ENCODE measurements at places on chromosomes 12 and 14. TPM values are rescaled to one million over a fixed set of nuclear protein-coding genes. Genes with fewer than 3 reads are reported as not detected.
A peak's percentile ranks its signal among the peaks of the same experiment; 100 is the strongest.

- no peak for DNase-seq
- peaks cover 7% of the 10 kb centered on the region for H3K4me1 ChIP-seq
- no peaks in the 10 kb centered on the region for H3K36me3 ChIP-seq
These were observed 19.9 kb downstream of the SLC35F4 start for GRCh38 chr14:57845802-57846531.

DNA sequence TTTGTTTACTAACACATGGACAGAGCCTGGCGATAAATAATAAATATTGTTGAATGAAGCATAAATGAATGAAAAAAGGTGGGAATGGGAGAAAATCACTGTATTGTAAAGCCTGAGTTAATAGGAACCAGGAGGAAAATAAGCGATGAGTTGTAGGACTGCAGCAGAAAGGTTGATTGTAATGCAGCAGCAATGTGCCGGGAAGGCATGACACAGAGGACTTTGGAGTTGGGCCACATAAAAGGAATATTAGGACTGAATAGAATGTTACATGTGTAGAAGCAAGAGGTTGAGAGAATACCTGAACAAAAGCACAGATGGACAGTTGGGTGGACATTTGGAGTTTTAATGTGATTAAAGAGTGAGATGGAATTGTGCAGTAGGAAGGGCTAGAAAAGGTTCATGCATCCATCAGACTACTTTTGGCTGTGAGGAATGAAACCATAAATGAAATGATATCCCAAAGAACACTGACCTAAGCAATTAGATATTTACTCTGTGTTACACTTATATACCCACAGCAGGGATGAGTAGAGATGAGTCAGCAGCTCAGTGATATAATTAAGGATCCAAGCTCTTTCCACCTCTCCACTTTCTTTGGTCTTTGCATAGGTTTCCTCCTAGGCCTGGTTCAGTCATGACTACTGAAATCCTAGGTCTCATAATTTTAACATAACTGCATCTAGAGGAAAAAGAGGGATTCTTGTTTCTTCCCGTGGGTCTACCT is 55.4 kb downstream of the CCER1 start:
- no peaks in the 10 kb centered on the region for H3K4me1 ChIP-seq
- DNase-seq, result no peak
- no peaks in the 10 kb centered on the region for H3K36me3 ChIP-seq
- no peak overlapping the region for H3K27ac ChIP-seq

Gene DTX1
- total RNA-seq, result 3.6 TPM

DNA sequence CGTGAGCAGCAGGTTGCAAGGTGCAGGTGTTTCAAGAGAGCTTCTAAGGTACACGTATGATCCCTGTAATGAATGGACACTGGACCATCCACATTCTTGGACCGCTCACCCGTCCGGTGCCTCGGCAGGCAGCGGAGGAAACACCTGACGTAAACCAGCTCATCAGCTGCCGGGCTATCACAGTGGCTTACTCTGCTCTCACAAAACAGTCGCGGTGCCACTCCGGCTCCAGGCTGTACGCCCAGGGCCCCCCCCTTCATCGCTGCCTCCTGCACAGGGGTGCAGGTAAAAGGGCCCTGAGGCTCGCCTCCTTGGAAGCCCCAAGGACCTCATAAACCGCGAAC is 436 bp downstream of the VPS33A start:
- H3K27me3 ChIP-seq, result no peaks in the 10 kb centered on the region
- peaks cover 20% of the 10 kb centered on the region for H3K4me1 ChIP-seq
- DNase-seq, result peak; percentile 93
- peaks cover 24% of the 10 kb centered on the region for H3K36me3 ChIP-seq

DNA sequence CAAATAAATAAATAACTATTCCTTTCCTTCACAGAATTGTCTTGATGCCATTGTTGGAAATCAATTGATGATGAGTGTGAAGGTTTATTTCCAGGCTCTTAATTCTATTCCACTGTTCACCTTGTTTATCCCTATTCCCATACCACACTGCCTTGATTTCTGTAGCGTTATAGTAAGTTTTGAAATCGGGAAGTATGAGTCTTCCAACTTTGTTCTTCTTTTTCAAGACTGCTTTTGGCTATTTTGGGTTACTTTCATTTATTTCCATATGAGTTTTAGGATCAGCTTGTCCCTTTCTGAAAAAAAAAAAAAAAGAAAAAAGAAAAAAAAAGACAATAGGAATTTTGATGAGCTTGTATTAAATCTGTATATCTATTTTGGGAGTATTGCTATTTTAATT is 9.3 kb upstream of the CDK2AP1 start:
- H3K27me3 ChIP-seq, result no peaks in the 10 kb centered on the region
- H3K4me3 ChIP-seq, result no peak overlapping the region
- H3K36me3 ChIP-seq, result no peaks in the 10 kb centered on the region
- H3K27ac ChIP-seq, result no peak overlapping the region
- DNase-seq, result no peak

Gene SLC6A13
- not detected for total RNA-seq

DNA sequence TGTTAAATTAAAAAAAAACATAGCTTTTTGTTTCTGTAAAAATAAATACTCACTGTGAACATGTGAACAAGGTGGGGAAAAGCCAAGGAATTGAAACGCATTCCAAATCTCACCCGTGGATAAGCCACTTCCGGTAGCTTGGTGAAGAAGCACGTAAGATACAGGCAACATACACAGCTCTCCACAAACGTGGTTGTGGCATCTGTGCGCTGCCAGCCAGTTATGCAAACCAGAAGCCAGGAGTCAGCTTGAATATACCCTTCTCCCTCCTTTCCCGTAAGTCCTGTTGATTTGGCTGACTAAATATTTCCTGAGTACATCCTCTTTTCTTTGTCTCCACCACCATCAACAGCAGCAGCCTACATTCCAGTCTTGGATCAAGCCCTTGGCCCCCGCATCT is 486.2 kb downstream of the VRK1 start:
- no peak overlapping the region for H3K4me3 ChIP-seq

DNA sequence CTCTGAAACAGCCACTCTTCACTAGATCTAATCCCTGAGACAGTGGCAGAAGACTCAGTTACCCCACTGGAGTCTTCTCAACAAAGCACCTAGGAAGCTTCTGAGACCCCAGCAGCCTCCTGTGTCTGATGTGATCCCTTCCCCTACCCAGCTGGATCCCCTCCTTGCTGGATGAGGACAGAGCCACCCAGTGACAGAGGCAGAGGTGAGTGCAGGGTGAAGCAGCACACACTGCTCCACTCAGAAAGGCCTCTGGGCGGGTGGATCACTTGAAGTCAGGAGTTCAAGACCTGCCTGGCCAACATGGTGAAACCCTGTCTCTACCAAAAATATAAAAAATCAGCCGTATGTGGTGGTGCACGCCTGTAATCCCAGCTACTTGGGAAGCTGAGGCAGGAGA is 2.7 kb downstream of the SPRYD3 start:
- H3K27me3 ChIP-seq, result no peaks in the 10 kb centered on the region
- peaks cover 36% of the 10 kb centered on the region for H3K36me3 ChIP-seq
- peak overlapping the region; percentile 7 for H3K27ac ChIP-seq
- DNase-seq, result no peak

DNA sequence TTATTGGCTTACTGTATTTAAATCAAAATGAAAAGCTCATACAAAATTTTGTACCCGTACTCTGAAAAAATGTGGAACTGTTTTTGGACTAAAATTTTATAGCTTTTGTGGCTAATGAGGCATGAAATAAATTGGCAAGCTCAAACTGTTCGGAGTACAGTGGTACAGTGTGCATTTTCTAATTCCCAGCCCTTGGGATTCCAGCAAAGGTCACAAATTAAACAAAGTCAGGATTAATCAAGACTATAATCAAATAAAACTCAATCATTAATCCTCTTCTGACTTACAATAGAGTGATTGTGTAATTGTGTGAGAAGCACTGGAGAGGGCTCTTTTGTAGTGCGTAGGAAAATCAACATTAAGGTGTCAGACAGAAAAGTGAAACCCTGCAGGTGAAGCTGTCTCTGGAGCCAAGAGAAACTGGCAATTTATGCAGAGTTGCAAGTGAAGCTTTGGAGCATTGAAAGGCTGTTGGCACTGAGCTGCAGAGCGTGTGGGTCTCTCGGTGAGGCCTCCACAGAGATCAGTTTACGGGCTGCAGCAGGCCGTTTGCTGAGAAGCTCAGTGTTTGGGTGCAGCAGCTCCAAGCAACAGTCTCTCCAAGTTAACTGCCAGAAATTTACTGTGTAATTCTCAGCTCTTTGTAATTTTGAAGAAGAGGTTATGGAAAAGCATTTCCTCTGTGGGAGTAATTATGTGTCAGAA is 275.9 kb downstream of the FBXL14 start:
- no peak overlapping the region for H3K4me3 ChIP-seq
- no peaks in the 10 kb centered on the region for H3K27me3 ChIP-seq
- DNase-seq, result no peak
- peaks cover 24% of the 10 kb centered on the region for H3K4me1 ChIP-seq
- H3K27ac ChIP-seq, result peak overlapping the region; percentile 33

DNA sequence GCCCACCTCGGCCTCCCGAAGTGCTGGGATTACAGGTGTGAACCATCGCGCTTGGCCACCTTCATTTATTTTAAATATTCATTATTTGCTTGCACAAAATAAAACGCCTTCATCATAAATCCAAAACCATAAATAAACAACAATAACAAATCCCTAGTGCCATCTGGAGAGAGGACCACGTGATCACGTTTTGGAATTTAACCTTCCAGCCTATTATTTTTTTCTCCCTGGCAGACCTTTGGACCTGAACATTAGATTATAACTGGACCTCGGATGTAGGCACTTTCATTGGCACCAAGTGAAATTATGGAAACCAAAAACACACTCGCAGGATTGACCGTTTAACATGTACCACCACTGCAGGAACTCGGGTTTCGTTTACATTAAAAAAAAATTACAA is 2.0 kb downstream of the DNAH10 start:
- no peaks in the 10 kb centered on the region for H3K36me3 ChIP-seq
- peaks cover 13% of the 10 kb centered on the region for H3K4me1 ChIP-seq
- no peaks in the 10 kb centered on the region for H3K27me3 ChIP-seq
- no peak overlapping the region for H3K27ac ChIP-seq

DNA sequence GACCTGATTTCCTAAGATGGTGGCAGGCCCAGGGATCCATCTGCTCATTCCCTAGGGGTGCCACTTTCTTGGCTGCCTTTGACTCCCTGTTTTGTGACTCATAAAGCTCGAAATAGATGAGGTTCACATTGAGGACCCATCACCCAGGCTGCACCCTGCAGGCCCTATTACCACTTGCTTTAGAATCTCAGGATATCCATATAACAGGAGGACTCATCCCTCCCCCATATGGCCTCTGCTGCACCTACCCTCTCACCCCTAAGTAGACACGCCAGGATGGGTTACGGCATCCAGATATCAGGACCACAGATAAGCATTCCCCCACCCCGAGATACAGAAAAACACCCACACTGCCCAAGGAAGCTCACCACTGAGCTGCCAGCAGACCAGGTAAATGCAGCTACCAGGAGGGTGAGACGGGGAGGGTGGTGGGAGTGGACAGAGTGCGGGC is 155.7 kb downstream of the DPF3 start:
- H3K27ac ChIP-seq, result no peak overlapping the region
- H3K4me3 ChIP-seq, result no peak overlapping the region

GRCh38 chr14:30657050-30657449 is 34.9 kb downstream of the SCFD1 start:
- peaks cover 1% of the 10 kb centered on the region for H3K4me1 ChIP-seq
- H3K27me3 ChIP-seq, result no peaks in the 10 kb centered on the region
- peaks cover 38% of the 10 kb centered on the region for H3K36me3 ChIP-seq
- H3K27ac ChIP-seq, result no peak overlapping the region
- H3K4me3 ChIP-seq, result no peak overlapping the region

DNA sequence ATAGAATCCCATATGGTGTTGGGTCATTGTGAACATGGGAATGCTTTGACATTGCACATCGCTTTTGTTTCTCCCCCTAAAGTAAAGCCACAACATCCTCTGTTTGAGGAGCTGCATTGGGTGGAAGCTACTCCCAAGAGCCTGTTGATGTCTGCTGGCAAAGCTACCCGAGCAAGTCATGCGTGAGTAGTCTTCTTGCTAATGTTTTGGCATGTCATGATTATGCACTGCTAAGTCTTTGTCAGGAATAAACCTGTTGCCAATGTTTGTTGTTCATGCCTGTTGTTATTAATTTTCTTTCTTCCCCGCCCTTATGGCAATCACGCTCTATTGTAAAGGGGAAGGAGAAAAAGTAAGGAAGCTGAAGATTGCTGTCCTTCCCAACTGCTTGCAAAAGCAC is 97.3 kb downstream of the EXOC5 start:
- H3K27me3 ChIP-seq, result no peaks in the 10 kb centered on the region
- no peak for DNase-seq
- H3K36me3 ChIP-seq, result no peaks in the 10 kb centered on the region
- no peak overlapping the region for H3K27ac ChIP-seq

DNA sequence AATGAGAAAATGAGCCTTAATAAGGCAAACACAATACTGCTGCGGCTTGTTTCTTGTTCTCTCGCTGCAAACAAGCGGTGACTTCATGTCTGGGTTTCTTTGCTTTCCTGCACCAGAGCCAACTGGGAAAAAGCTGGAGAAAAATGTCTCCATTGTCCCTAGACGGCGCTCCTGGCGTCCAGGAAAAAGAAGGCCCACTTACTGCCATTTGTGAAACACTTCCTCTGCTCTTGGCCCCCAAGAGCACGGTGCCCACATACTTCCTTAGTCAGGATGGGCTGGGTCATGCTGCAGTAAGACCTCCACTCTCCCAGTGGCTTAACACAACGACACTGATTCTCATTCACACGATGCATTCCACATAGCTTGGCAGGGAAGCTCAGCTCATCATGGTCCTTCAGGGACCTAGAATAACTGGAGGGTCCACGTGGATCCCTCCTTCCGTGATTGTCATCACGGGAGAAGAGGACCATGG is 86.0 kb upstream of the BCL11B start:
- no peaks in the 10 kb centered on the region for H3K4me1 ChIP-seq
- DNase-seq, result no peak
- H3K36me3 ChIP-seq, result no peaks in the 10 kb centered on the region
- H3K27ac ChIP-seq, result no peak overlapping the region
- no peaks in the 10 kb centered on the region for H3K27me3 ChIP-seq

GRCh38 chr12:6026998-6027397 is 81.9 kb upstream of the ANO2 start:
- H3K4me3 ChIP-seq, result no peak overlapping the region
- H3K27me3 ChIP-seq, result no peaks in the 10 kb centered on the region
- no peaks in the 10 kb centered on the region for H3K4me1 ChIP-seq
- no peaks in the 10 kb centered on the region for H3K36me3 ChIP-seq

- H3K4me3 ChIP-seq, result no peak overlapping the region
- peaks cover 12% of the 10 kb centered on the region for H3K4me1 ChIP-seq
- H3K27ac ChIP-seq, result no peak overlapping the region
- H3K36me3 ChIP-seq, result no peaks in the 10 kb centered on the region
- no peaks in the 10 kb centered on the region for H3K27me3 ChIP-seq
These were observed 77.4 kb upstream of the TMPO start for GRCh38 chr12:98437806-98438595.

Gene RASAL1
- not detected for total RNA-seq

Measured in esophagus muscularis mucosa (tissue), 4 donors.